ENCODE measurements at places on chromosomes 16 and 17. TPM values are rescaled to one million over a fixed set of nuclear protein-coding genes. Genes with fewer than 3 reads are reported as not detected.
A peak's percentile ranks its signal among the peaks of the same experiment; 100 is the strongest.

The BCL6B gene
- total RNA-seq: 0.17 TPM

GRCh38 chr16:10868596-10869469 lies 8.2 kb upstream of the CIITA start:
- no peak overlapping the region for H3K27ac ChIP-seq
- peaks cover 34% of the 10 kb centered on the region for H3K27me3 ChIP-seq
- DNase-seq: no peak
- H3K4me3 ChIP-seq: peak overlapping the region; percentile 41

DNA sequence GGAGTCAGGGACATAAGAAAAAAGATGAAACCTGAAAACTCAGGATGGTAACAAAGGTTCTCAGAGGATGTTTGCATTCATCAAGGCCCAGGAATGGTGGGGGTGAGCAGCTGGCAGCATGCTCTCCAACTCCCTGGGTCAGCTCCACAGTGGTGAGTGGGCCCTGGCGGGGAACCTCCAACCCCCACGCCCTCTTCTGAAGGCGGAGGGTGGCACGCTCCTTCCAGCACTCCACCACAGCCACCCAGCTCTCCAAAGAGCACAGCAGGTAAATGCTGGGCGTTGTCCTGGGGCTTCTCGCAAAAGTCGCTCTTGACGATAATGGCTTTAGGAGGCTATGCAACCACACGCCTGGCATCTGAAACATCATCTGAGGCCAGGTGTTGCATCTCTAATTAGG lies 173.8 kb downstream of the C16orf78 start:
- peaks cover 15% of the 10 kb centered on the region for H3K27me3 ChIP-seq
- no peaks in the 10 kb centered on the region for H3K4me1 ChIP-seq
- no peak for DNase-seq
- H3K4me3 ChIP-seq: no peak overlapping the region

DNA sequence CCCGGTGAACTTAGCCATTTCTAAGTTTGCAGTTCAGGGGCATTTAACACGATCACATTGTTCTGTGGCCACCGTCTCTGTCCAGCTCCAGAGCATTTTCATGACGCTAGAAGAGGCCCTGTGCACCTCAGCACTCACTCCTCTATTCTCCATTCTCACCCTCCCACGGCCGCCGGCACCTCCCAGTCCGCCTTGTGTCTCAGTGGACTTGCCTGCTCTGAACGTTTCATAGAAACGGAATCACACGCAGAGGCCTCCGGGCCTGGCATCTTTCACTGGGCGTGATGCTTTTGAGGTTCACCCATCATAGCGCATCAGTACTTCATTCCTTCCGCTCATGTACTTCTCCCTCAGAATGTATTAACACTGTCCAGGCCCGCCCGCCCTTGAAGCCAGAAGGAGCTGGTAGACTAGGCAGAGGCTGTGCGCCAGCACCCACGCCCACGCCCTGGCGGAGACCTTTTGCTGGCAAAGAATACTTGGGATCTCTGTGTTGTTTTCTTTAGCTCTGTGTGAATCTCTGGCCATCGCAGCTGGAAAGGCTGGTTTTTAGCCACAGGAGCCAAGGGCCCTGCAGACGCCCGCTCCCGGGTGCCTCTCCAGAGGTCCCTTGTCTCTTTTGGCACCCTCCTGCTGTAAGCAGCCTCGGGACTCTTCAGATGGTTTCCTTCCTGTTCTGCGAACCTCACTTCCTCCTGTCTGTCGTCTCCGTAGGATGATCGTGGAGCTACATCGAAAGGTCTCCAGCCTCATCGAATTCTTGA lies 23.4 kb upstream of the JPT2 start:
- no peaks in the 10 kb centered on the region for H3K27me3 ChIP-seq
- H3K36me3 ChIP-seq: peaks cover 8% of the 10 kb centered on the region
- peaks cover 13% of the 10 kb centered on the region for H3K4me1 ChIP-seq
- H3K4me3 ChIP-seq: no peak overlapping the region

- H3K4me3 ChIP-seq: peak overlapping the region; percentile 96
- H3K36me3 ChIP-seq: peaks cover 2% of the 10 kb centered on the region
- no peak for DNase-seq
- H3K27ac ChIP-seq: peak overlapping the region; percentile 98
- H3K27me3 ChIP-seq: no peaks in the 10 kb centered on the region
These were observed 22.3 kb upstream of the SMPD3 start for GRCh38 chr16:68470461-68471150.

GRCh38 chr16:47726031-47726675 lies 265.0 kb downstream of the PHKB start:
- peaks cover 20% of the 10 kb centered on the region for H3K27me3 ChIP-seq
- H3K36me3 ChIP-seq: no peaks in the 10 kb centered on the region
- no peak for DNase-seq
- peaks cover 6% of the 10 kb centered on the region for H3K4me1 ChIP-seq

The FNDC8 gene
- total RNA-seq: not detected

Measured in T-helper 17 cell (primary cell).